ENCODE measurements at places on chromosomes 1 and 21.

DNA sequence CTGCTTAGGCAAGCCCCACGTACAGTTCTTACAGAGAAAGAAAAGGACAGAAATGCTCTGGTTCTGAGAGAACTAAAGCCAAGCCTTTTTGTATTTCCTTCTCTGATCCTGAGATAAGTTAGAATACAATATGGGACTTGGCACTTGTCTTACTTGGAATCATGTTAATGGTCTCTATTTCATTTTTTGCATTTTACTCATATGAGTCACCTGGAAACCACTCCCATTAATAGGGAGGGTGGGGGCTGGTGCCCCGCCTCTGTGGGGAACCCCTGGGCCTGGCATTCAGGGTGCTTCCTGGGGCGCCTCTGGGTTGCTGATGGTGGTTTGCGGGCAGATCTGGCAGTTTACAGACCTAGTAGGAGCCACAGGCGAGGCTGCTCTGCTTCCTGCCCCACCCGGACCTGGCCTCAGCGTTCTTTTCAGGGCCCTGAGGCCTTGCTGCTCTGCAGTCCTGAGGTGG lies 26.7 kb downstream of the TSPAN2 start:
- DNase-seq = no peak

DNA sequence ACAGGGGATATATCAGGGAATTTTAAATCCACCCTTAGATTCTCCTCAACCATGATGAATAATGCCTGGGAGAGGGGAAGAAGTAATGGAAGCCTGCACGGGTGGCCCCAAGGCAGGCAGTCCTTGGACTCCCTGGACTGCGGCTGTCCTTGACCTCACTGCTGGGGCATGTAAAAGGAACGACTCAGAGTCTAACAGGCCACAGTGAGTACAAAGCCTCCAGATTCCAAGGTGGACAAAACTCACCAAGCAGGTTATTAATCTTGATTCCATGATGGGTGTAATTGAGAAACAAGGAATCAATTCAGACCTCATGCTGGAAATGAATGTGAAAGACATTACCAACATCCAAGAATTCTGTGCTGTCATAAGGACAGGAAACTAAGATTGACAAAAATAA lies 13.0 kb upstream of the ARHGAP29 start:
- DNase-seq = no peak

DNA sequence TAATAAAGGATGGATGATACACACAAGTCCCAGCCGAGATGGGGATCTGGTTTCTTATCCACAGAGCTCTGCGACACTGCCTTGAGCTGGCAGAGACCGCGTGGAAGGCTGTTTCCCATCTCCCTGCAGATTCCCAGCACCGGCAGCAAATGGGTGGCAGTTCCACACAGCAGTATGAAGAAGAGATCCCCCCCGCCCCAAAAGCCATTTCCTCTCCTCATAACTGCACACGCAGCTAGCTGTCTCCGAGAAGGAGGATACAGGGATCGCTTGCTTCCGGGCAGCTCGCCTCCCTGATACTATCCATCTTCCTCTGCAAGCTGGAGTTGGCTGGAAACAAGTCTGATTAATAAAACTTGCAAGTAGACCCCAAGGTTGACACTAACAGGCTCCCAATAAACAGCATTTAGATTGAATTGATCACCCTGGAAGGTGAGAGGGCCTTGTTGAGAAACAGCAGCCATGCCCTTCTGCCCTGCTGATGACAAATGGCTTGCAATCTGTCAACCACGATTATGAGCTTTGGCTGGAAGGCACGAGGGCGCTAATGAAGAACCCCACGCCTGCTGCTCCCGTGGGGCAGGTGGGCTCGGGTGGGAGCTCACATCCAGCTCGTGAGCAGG lies 642.3 kb downstream of the AJAP1 start:
- DNase-seq = no peak

DNA sequence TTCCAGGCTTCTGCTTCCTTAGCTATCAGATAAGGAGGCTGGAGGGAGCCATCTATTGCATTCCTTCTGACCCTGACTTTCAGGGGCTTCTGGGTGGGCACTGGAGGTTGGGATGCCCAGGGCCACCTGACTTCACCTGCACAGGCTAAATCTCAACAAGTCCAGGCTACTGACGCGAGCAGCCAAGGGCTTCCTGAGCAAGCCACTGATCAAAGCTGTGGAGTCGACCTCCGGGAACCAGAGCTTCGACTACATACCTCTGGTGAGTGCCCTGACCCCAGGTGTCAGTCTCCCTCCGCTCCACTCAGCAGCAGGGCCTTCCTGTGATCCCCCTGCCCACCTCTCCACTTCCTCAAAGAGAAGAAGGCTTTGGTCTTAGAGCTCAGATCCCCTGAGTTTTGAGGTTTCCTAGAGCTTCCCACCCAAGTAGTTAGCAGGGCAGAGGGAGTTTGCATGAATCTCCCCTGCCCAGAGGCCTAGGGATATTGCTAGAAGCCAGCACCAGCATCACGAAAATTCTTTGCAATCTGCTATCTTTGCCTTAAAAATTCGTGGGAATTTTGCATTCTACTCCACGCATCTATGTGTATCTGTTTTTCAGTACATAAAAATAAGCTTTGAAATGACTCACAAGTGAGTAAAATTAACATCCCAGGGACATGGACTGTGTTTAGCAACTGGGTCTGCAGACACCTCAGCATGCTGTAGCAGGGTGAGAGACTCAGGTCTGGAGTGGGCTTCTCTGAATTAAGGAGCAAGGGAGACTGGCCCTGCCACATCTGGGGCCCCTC lies 61.4 kb downstream of the VWA5B1 start:
- no peak for DNase-seq

- no peak for DNase-seq
These were observed 9.0 kb upstream of the ARID1A start for GRCh38 chr1:26686795-26687194.

DNA sequence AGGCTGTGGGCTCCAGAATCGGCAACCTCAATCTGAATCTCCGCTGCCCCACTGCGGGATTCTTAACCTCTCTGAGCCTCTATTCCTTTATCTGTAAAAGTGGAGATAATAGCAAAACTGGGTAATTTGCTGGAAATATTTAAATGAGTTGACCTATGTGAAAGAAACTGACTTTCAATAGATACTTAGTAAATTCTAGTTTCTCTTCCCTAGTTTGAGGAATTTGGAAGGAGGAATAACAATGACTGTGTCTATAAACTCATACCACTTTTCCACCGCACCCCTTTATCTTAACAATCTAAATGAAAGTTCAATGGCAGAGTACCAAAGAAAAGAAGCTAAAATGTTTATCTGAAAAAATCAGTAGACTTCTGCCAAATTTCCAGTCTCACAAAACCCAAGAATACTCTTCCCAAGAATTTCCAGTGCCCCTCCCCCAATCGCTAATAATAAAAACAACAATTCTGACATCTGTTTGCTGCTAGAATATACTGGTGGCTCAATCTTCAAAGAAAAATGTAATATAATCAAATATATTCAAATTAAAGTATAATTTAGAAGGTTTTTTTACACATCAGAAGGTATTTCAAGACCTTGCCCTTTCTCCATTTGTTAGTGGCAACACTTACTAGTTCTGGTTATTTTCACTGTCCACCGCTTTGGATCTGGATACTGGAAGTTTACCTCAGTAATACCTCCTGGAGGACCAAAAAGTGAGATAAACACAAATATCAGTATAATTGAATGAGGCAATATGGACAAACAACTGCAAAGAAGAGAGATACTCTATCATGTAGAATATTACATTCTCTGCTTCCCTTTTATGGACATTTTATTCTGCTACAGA lies 171.2 kb downstream of the LTN1 start:
- DNase-seq = no peak

DNA sequence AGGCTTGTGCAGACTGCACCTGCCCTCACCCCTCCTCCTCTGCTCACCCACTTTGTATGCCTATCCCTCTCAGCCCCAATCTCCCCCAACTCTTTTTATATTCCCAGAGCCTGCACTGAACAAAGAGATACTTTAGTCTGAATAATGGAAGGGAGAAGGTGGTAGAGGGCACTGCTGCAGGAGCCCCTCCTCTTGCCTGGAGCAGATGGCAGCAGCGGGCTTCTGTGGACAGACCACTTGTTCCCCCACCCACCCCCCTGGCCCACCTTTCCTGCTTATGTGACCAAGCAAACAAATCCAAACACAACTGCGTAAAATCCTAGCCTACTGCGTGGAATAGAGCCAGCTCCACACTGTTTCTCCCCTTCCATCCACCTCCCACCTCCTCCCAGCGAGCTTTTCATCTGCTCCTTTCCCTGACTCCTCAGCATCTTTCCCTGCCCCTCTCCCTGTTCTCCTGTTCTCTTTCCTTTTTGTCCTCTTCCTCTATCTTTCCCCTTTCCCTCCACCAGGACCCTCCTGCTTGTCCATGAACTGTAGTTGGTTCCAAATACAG lies 27.5 kb downstream of the RGS8 start:
- DNase-seq = no peak

DNA sequence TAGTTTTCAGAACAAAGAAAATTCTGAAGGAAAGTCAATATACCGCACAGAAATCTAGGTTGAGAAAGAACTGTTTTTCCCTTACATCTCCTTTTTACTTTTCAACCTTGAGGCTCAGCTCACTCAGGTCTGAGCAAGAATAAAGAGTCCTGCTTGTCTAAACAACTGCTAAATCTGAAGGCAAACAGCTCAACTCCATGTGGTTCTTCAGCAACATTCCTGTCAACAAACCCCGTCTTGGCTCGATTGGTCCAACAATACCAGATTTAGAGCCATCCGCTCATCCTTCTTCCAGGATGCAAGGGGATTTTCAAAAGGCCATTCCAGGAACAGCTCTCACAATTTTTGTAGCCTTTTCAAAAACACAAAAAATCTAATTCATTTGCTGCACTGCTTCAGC lies 119.8 kb downstream of the HLCS start:
- DNase-seq = no peak

GRCh38 chr21:46518983-46519583 lies 60.4 kb downstream of the DIP2A start:
- no peak for DNase-seq

GRCh38 chr1:119007670-119008482 lies 19.7 kb upstream of the TBX15 start:
- no peak for DNase-seq

GRCh38 chr1:166122873-166123466 lies 43.8 kb downstream of the FAM78B start:
- no peak for DNase-seq

GRCh38 chr1:66360285-66360724 lies 173.6 kb upstream of the SGIP1 start:
- DNase-seq = no peak

DNA sequence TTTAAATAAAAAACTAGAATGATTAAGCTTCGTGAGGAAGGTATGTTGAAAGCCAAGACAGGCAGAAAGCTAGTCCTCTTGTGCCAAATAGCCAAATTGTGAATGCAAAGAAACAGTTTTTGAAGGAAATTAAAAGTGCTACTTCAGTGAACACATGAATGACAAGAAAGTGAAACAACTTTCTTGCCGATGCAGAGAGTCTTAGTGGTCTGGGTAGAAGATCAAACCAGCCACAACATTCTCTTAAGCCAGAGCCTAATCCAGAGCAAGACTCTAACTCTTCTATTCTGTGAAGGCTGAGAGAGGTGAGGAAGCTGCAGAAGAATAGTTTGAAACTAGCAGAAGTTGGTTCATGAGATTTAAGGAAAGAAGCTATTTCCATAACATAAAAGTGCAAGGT lies 63.2 kb downstream of the TTC3 start:
- no peak for DNase-seq

DNA sequence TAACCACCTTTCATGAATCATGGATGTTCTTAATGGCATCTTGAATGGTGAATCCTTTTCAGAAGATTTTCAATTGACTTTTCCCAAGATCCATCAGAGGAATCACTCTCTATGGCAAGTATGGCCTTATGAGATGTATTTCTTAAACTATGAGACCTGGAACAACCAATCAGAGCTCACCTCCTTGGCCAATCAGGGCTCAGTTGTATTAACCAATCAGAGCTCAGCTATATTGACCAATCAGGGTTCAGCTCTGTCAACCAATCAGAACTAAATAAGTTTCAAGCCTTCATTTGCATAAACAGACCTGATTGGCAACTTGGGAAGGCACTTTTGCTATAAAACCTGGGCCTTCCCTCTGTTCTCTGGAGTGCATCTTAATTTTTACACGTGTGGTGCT lies 13.6 kb upstream of the FAM3B start:
- no peak for DNase-seq

DNA sequence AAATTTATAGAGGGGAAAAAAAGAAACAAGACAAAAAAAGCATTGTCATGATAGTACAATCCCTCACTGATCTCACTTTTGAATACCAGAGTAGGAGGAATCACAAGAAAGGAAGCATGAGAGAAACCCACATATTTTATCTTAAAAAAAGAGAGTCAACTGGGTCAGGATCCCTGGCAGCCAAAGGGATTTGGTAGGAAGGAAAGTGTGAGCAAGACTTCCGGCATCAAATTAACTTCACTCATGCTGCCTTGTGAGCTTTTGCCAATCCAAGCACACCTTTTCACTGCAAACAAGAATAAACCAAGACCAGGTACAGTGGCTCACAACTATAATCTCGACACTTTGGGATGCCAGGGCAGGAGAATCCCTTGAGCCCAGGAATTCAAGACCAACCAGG lies 53.1 kb downstream of the SLC9C2 start:
- DNase-seq = no peak

All from cortex of kidney (tissue), 1 donor.